Activated CD8-positive, alpha-beta T cell treated with anti-CD3 and anti-CD28 coated beads for 36 hours (primary cell): ENCODE measurements at places on chromosomes 2 and 18. TPM values are rescaled to one million over a fixed set of nuclear protein-coding genes. Genes with fewer than 3 reads are reported as not detected.
A peak's percentile ranks its signal among the peaks of the same experiment; 100 is the strongest.

Gene TMEM200C
- total RNA-seq, result not detected

GRCh38 chr18:48488388-48488850, 50.4 kb upstream of the CTIF start:
- no peaks in the 10 kb centered on the region for H3K36me3 ChIP-seq
- no peak overlapping the region for H3K4me3 ChIP-seq
- H3K27ac ChIP-seq, result no peak overlapping the region
- no peaks in the 10 kb centered on the region for H3K4me1 ChIP-seq
- peaks cover 28% of the 10 kb centered on the region for H3K27me3 ChIP-seq
- DNase-seq, result no peak

GRCh38 chr2:71210292-71210691, 16.6 kb downstream of the PAIP2B start:
- H3K27me3 ChIP-seq, result no peaks in the 10 kb centered on the region
- no peak overlapping the region for H3K4me3 ChIP-seq
- no peak for DNase-seq
- H3K36me3 ChIP-seq, result no peaks in the 10 kb centered on the region
- no peaks in the 10 kb centered on the region for H3K4me1 ChIP-seq

Gene ABCB11
- not detected for total RNA-seq

Gene C2orf80
- not detected for total RNA-seq

DNA sequence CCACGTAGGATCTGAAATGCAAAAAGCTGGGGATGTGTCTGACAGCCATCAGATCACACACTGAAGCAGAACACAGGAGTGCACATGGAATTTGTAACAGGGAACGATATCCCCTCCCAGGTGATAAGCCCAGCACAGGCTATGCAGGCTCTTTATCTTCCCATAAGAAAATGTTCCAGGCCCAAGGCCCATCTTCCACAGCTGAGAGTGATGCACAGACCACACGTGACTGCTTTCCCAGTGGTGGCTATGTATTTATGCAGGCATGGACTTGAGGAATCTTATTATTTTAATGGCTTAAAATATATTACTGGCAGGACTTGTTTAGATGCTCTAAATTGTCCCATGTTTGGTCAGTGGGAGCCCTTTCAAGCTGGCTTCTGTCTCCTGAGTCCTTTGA, 70.5 kb upstream of the AFF3 start:
- H3K27me3 ChIP-seq, result no peaks in the 10 kb centered on the region
- no peaks in the 10 kb centered on the region for H3K4me1 ChIP-seq
- H3K4me3 ChIP-seq, result no peak overlapping the region
- H3K27ac ChIP-seq, result no peak overlapping the region
- DNase-seq, result no peak

DNA sequence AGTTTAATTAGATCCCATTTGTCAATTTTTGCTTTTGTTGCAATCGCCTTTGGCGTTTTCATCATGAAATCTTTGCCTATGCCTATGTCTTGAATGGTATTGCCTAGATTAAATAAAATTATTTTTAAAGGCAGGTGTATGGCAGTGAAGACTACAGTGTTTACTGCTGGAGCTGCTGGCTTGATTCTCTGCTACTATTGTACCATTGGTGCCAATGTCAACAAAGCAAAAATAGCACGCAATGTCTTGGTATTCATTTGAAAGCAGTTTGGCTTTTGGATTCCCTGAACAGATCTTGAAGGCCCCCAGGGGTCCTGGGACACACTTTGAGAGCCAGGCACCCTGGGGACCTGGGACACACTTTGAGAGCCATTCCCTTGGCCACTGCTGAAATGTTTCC, 125.4 kb upstream of the ACKR3 start:
- no peak overlapping the region for H3K4me3 ChIP-seq
- peaks cover 7% of the 10 kb centered on the region for H3K4me1 ChIP-seq
- H3K27me3 ChIP-seq, result peaks cover 11% of the 10 kb centered on the region
- no peak overlapping the region for H3K27ac ChIP-seq
- H3K36me3 ChIP-seq, result no peaks in the 10 kb centered on the region

Gene DHX57
- 15.2 TPM for total RNA-seq

DNA sequence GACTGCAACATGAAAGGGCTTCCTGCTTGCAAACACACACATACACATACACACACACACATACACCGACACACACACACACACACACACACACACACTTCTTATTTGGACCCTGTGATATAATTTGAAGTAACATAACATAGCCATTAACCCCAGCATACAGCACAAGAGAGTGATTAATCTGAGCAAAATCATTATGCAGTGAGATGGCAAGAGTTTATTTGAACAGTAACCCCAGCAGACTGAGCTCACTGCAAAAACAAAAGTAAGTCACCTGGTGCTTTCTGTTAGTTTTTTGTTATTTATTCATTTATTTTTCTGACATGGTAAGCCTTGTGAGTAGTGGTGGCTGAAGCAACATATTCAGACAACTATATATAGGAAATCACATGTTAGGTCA, 93.7 kb downstream of the NOL4 start:
- H3K27ac ChIP-seq, result no peak overlapping the region
- H3K36me3 ChIP-seq, result no peaks in the 10 kb centered on the region
- no peak overlapping the region for H3K4me3 ChIP-seq
- H3K4me1 ChIP-seq, result no peaks in the 10 kb centered on the region
- H3K27me3 ChIP-seq, result no peaks in the 10 kb centered on the region
- no peak for DNase-seq

- no peak overlapping the region for H3K4me3 ChIP-seq
- no peak for DNase-seq
- no peaks in the 10 kb centered on the region for H3K36me3 ChIP-seq
- H3K4me1 ChIP-seq, result no peaks in the 10 kb centered on the region
- no peak overlapping the region for H3K27ac ChIP-seq
These were observed 371.1 kb downstream of the NCKAP5 start for GRCh38 chr2:133197156-133197555.

DNA sequence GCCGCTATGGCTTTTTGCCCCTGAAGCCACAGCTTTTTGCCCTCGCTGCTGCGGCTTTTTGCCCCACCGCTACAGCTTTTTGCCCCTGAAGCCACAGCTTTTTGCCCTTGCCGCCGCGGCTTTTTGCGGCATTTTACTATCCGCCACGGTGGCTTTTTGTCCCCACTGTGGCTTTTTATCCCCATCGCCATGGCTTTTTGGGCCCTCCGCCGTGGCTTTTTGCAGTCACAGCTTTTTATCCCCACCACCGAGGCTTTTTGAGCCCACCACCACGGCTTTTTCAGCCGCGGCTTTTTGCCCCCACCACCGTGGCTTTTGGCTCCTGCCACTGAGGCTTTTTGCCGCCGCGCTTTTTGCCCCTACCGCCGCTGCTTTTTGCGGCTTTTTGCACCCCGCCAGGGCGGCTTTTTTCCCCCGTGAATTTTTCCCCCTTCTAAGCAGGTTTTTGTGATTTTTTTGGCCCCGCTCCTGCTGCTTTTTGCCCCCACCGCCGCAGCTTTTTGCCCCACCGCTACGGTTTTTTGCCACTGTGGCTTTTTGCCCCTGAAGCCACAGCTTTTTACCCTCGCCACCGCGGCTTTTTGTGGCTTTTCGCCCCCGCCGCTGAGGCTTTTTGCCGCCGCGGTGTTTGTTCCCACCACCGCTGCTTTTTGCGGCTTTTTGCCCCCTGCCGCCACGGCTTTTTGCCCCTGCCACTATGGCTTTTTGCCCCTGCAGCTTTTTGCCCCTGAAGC, 2797.2 kb upstream of the TEKT4 start:
- no peak overlapping the region for H3K27ac ChIP-seq
- H3K27me3 ChIP-seq, result no peaks in the 10 kb centered on the region
- H3K4me1 ChIP-seq, result no peaks in the 10 kb centered on the region
- H3K4me3 ChIP-seq, result no peak overlapping the region
- DNase-seq, result no peak
- no peaks in the 10 kb centered on the region for H3K36me3 ChIP-seq

Gene ANKRD36
- 27.3 TPM for total RNA-seq

GRCh38 chr2:176526995-176527901, 258.0 kb downstream of the MTX2 start:
- no peaks in the 10 kb centered on the region for H3K36me3 ChIP-seq
- DNase-seq, result no peak
- H3K4me1 ChIP-seq, result no peaks in the 10 kb centered on the region
- no peak overlapping the region for H3K27ac ChIP-seq
- no peak overlapping the region for H3K4me3 ChIP-seq

Gene SERPINB5
- not detected for total RNA-seq

Gene TMEM182
- 5.3 TPM for total RNA-seq

Gene EFHD1
- total RNA-seq, result 0.70 TPM

DNA sequence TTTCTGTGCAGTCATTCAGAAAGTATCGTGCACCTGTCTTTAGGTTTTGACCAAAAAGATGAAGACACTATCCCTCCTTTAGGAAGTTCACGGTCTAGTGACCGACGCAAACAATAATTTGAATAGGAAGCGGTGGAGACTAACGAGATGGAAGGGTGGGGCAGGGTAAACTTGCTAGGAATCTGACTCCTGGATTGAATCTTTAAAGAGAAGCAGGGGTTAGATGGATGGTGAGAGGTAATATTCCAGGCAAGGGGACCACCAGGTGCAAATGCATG, 651 bp upstream of the TXNL1 start:
- DNase-seq, result no peak
- H3K4me1 ChIP-seq, result peaks cover 30% of the 10 kb centered on the region
- peak overlapping the region; percentile 96 for H3K27ac ChIP-seq
- H3K4me3 ChIP-seq, result peak overlapping the region; percentile 100
- H3K27me3 ChIP-seq, result no peaks in the 10 kb centered on the region
- peaks cover 21% of the 10 kb centered on the region for H3K36me3 ChIP-seq

Gene FIGN
- not detected for total RNA-seq

DNA sequence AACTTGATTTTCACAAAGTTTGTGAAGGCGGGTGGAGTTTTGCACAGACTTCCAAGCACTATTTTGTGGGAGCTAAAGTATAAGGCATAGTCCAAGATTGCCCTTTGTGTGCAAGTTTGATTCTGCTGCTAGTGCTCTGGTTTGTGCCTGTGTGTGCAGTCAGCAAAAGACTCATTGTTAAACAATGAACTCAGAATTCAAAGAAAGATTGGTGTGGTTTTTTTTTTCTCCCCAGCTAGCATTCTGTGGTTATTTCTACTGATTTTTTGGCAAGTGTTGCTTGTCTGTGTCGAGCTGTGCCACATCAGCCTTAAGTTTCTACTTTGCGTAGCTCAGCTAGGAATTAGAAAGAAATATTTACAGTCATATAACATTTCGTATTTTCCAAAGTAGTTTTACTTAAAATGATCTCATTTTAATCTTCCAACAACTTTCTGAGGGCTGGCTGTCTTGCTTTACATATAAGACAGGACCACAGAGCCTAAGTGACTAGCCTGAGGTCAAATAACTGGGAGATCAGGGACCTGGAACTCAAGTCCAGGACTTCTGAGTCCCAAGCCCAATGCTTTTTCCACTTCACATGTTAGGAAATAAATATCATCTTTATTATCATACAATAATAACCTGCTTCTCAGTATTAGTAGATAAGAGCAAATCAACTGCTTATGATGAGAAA, 69.8 kb downstream of the BABAM2 start:
- H3K4me3 ChIP-seq, result peak overlapping the region; percentile 18
- peaks cover 75% of the 10 kb centered on the region for H3K4me1 ChIP-seq
- peak; percentile 23 for DNase-seq
- peak overlapping the region; percentile 80 for H3K27ac ChIP-seq

DNA sequence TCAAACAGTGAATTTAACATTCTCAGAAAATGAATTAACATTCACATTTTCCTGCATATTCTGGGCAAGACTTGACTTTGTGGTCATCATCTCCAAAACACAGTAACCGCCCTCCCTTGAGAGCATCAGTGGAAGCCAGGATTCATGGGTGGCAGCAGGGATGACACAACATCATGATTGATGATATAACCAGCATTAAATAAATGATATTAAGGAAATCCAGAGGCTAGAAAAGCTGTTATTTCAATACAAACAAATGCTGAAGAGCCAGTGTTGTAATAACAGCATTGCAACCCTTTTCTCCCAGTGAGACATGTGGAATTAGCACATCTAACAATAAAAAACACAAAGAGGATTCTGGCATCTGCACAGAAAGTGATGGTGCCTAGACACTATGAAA, 41.1 kb downstream of the CDC42EP3 start:
- DNase-seq, result no peak
- peaks cover 13% of the 10 kb centered on the region for H3K36me3 ChIP-seq
- peaks cover 87% of the 10 kb centered on the region for H3K4me1 ChIP-seq
- no peak overlapping the region for H3K4me3 ChIP-seq
- H3K27ac ChIP-seq, result peak overlapping the region; percentile 81

DNA sequence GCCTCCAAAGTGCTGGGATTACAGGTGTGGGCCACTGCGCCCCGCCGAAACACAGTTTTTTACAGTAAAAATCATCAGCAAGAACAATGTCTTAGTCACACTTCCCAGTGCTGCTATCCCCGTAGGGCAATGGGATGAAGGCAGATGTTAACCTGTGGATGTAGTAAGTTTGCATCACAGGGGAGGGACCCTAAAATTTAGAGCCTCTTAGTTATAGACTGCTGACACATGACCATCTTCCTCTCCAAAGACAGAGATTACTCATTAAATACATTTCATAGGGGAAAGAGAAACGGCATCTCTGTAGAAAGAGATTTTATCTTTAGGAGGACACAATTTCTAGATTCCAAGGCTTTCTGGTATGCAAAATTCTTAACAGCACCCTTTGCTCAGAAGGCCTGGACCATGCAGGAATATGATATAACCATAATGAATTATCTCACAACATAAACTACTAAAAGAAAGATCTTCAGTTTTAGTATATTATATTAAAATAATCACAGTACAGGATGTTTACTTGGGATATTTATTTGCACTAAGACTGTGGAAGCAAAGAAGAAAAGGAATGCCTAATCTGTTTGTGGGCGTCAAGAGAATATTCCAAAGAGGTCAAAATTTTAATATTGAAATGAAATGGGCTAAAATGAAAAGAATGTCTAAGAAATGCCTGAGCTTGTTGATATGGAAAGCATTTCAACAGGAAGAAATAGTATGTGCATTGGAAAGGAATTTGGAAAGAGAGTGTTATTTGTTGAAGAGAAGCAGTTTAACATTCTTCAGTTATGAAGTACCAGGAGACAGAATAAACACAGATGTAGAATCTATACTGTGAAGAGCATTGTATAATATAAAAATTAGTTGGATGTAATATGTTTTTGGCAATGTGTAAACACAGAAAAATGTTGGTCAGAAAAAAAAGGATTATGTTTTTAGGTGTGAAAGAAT, 1228.3 kb upstream of the CHAC2 start:
- no peaks in the 10 kb centered on the region for H3K36me3 ChIP-seq
- H3K27ac ChIP-seq, result no peak overlapping the region
- H3K4me1 ChIP-seq, result no peaks in the 10 kb centered on the region
- H3K4me3 ChIP-seq, result no peak overlapping the region

DNA sequence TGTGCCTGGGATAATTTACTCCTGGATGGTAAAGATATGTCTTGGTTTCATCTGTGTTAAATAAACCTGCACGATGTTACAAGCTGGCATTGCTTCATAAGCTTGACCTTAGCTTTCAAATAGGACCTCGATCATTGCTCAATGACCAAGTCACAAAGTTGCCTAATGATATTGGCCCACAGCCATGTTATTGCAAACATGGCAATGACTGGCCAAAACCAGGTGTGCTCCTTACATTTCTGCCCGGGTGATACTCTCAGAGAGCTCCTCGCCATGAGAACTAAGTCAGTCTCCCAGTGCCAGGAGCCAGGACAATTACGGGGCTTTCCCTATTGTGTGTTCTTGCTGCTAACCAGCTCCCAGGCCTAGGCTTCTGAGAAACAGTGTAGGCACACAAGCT, 72.5 kb upstream of the CYP1B1 start:
- no peak overlapping the region for H3K27ac ChIP-seq
- H3K4me1 ChIP-seq, result peaks cover 13% of the 10 kb centered on the region
- H3K27me3 ChIP-seq, result peaks cover 6% of the 10 kb centered on the region
- no peaks in the 10 kb centered on the region for H3K36me3 ChIP-seq

GRCh38 chr2:238569507-238570195, 142.9 kb downstream of the ASB1 start:
- H3K27me3 ChIP-seq, result no peaks in the 10 kb centered on the region
- H3K4me3 ChIP-seq, result no peak overlapping the region
- H3K36me3 ChIP-seq, result no peaks in the 10 kb centered on the region
- H3K27ac ChIP-seq, result no peak overlapping the region

Gene RAB6C
- total RNA-seq, result not detected
